ENCODE measurements at places on chromosomes 2 and 18.

DNA sequence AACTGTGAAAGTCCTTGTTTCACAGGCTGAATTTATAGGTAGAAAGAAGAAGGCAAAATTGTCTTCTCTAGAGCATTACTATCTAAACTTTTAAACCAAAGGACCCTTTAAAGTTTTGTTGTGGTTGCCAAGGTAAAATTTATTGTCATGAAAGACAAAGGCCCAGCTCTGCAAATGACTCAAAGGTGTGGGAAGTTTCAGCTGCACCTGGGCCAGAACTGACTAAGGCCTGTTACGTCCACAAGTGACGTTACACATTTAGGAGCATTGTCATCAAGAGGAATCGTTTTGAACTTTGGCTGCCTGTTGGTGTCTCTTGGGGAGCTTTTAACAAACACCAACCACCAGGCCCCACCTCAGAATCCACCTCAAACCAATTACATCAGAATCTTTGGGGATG is 8.1 kb upstream of the DSC3 start:
- no peak overlapping the region for H3K27ac ChIP-seq
- no peaks in the 10 kb centered on the region for H3K36me3 ChIP-seq
- no peak for DNase-seq
- no peaks in the 10 kb centered on the region for H3K4me1 ChIP-seq
- H3K4me3 ChIP-seq, result no peak overlapping the region

DNA sequence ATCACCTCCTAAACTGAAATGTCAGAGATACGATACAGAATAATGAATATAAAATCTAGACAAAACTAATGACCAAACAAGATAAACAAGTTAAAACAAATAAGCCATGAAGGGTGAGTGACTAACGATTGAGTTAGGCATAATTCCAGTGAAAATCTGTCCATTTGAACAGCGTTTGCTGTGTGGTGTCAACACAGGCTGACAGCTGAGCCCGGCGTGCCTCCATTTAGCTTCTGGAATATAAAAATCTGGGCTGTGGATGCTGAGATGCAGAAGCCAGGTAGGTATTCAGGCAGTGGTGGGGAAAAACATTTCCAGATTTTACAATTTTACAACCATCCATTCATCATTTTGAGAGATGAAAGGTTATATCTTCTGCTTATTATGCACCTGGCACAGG is 2041.4 kb upstream of the CELF4 start:
- no peaks in the 10 kb centered on the region for H3K36me3 ChIP-seq
- no peak for DNase-seq
- no peak overlapping the region for H3K27ac ChIP-seq
- H3K27me3 ChIP-seq, result no peaks in the 10 kb centered on the region

- H3K36me3 ChIP-seq, result no peaks in the 10 kb centered on the region
- H3K27ac ChIP-seq, result no peak overlapping the region
- DNase-seq, result no peak
- no peaks in the 10 kb centered on the region for H3K4me1 ChIP-seq
- H3K27me3 ChIP-seq, result peaks cover 45% of the 10 kb centered on the region
These were observed 9.0 kb upstream of the AFTPH start for GRCh38 chr2:64515086-64515485.

GRCh38 chr2:20649576-20649975 is 1.3 kb downstream of the HS1BP3 start:
- H3K27me3 ChIP-seq, result peaks cover 4% of the 10 kb centered on the region
- DNase-seq, result no peak
- peaks cover 22% of the 10 kb centered on the region for H3K4me1 ChIP-seq
- H3K36me3 ChIP-seq, result peaks cover 3% of the 10 kb centered on the region
- H3K27ac ChIP-seq, result no peak overlapping the region
- H3K4me3 ChIP-seq, result peak overlapping the region; percentile 88

DNA sequence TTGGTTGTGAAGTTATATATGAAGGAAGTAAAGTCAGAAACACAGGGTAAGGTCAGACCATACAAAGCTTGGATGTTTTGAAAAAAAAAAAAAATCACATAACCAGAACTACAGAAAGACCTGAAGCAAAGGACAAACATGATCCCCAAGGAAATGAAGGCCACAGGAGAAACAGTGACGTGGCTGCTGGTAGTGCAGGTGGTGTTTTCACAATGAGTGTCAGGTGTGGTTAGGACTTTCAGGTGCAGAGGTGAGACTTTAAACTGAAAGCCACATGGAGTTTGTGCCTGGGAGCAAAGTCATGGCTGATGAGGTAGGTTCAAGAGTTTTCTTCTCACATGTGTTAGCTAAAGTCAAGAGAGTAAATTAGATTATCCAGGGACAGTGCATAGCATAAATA is 270.7 kb downstream of the PIEZO2 start:
- H3K27ac ChIP-seq, result no peak overlapping the region
- DNase-seq, result no peak
- no peaks in the 10 kb centered on the region for H3K36me3 ChIP-seq
- H3K4me1 ChIP-seq, result no peaks in the 10 kb centered on the region

DNA sequence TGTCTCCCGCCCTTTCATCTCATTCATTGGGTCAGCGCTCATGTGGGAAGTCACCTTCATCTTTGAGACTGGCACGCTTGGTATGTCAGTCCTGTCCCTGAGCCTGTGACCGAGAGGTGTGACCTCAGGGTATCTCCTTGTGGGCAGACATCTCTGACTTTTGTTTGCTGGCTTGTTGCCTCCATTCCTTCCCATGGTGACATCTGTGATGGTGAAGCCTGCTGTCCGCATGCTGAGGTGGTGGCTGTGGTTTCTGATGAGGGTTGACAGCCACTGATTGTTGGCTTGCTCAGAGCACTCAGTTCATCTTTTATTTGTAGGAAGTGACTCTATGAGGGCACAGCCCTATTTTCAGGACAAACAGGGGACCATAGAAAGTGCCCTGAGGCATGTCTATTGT is 139.2 kb downstream of the SLC4A3 start:
- no peaks in the 10 kb centered on the region for H3K36me3 ChIP-seq
- H3K27me3 ChIP-seq, result no peaks in the 10 kb centered on the region
- no peak for DNase-seq
- no peak overlapping the region for H3K4me3 ChIP-seq

- H3K27ac ChIP-seq, result no peak overlapping the region
- no peak for DNase-seq
- H3K4me1 ChIP-seq, result no peaks in the 10 kb centered on the region
- H3K27me3 ChIP-seq, result peaks cover 15% of the 10 kb centered on the region
- no peak overlapping the region for H3K4me3 ChIP-seq
These were observed 18.6 kb upstream of the TOGARAM2 start for GRCh38 chr2:28962505-28962904.

GRCh38 chr2:238370823-238371372 is 50.6 kb downstream of the TRAF3IP1 start:
- peak; percentile 20 for DNase-seq
- H3K36me3 ChIP-seq, result no peaks in the 10 kb centered on the region
- H3K4me1 ChIP-seq, result no peaks in the 10 kb centered on the region
- no peak overlapping the region for H3K4me3 ChIP-seq

GRCh38 chr2:218369330-218369729 is 12.7 kb downstream of the CATIP start:
- no peak for DNase-seq
- H3K27ac ChIP-seq, result no peak overlapping the region
- H3K4me3 ChIP-seq, result peak overlapping the region; percentile 51

DNA sequence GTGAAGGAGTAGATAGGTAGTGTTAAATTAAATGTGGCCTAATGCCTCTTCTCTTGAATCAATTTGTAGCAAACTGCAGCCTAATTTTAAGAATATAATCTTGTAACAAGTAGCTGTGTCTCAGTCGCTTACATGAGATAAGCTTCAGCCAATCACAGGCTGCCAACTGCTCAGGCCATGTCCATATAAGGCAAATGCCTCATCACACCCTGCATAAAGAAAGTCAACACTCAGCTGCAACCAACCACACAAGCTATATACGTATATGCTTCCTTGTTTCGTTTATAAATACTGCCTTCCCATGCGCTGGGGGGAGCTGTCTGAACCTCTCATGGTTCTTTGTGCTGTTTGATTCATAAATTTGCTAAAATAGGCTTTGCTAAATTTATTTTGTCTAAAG is 476.3 kb downstream of the TRIB2 start:
- H3K27ac ChIP-seq, result no peak overlapping the region

DNA sequence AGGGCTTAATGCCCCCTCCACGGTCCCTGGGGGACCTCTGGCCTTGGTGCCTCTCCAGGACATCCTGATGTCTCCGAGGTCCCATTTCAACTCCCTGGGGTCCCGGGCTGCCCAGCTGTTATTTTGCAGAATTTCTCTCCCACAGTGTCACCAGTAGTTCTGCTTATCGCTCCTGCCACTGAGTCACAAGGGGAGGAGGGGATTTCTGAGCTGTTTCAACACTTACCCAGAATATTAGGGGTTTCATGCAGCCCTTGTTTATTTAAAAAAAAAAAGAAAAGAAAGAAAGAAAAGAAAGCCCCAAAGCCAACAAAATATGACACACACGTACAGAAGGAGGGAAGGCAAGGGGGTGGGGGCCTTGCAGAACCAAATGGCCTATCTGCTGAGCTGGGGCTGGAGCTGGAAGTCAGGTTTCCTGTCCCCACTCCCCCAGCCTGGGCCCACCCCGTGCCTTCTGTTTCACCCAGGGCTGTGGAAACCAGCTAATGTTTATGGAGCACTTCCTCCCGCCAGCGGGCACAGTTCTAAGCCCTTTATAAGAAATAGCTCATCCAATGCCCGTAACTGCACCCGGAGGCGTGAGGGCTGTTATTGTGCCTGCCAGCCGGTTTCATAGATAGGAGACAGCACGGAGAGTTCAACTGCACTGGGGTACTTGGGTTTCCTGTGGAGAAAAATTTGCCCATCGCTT is 8.4 kb upstream of the ARID5A start:
- peak overlapping the region; percentile 97 for H3K27ac ChIP-seq
- peak; percentile 54 for DNase-seq
- peak overlapping the region; percentile 60 for H3K4me3 ChIP-seq
- peaks cover 93% of the 10 kb centered on the region for H3K4me1 ChIP-seq
- H3K36me3 ChIP-seq, result peaks cover 1% of the 10 kb centered on the region

- DNase-seq, result no peak
- no peaks in the 10 kb centered on the region for H3K27me3 ChIP-seq
- H3K36me3 ChIP-seq, result peaks cover 14% of the 10 kb centered on the region
- H3K4me3 ChIP-seq, result no peak overlapping the region
- H3K27ac ChIP-seq, result no peak overlapping the region
- H3K4me1 ChIP-seq, result peaks cover 32% of the 10 kb centered on the region
These were observed 48.3 kb downstream of the TTC21B start for GRCh38 chr2:165905269-165905668.

DNA sequence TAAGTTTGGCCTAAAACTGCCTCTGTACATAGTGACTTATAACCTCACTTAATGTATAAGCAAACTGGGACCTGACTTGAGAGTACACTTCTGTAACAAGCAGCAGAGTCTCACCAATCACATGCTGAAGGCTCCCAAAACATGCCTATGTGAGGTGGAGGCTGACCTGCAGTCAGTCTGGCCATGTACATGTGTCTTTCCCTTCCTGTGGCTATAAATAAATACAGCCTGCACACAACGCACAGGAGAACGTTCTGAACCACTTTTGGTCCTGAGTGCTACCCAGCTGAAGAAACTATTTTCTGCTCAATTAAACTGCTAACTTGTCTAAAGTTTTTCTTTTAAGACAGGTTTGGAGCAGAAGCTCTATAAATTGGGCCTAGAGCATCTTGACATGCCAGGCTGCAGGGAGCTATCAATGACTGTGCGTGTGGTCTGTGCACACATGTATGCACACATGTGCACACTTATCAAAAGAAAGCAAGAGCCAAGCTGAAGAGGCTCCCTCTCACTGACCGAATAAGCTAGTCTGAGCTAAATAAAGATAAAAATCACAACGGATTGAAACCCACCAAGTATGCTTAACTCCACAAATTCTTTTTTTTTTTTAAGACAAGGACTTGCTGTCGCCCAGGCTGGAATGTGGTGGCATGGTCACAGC is 15.0 kb downstream of the RNASEH1 start:
- no peaks in the 10 kb centered on the region for H3K27me3 ChIP-seq
- peaks cover 40% of the 10 kb centered on the region for H3K36me3 ChIP-seq
- no peaks in the 10 kb centered on the region for H3K4me1 ChIP-seq
- DNase-seq, result no peak
- H3K27ac ChIP-seq, result no peak overlapping the region
- H3K4me3 ChIP-seq, result no peak overlapping the region

DNA sequence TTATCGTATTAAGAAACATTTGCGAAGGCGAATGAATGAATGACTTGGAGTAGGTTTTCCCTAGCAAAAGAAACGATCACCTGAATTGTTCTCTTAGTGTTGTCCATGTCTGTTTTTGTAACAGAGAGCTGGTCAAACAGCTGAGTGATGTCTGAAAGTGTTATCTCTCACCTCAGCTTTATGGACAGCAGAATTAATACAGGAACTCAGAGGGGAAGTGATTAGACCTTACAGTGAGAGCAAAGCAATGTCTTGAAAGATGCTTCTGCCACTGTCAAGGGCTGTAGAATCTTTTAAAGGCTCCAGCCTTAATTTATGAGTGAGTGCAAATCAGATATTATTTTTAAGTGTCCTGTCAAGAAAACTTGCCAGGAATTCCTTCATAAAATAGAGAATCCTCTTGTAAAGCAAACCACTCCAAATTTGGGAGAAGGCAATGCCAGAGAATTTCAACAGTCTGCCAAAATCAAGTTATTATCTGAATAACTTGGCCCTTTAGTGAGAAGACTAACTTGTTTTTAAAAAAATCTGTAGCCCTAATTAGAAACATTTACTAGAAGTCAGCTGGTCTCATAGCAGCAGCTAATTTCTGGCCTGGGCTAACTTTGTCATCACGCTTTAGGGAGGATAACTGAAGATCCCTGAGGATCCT is 60.7 kb downstream of the CDC42EP3 start:
- peaks cover 13% of the 10 kb centered on the region for H3K4me1 ChIP-seq
- no peak overlapping the region for H3K27ac ChIP-seq
- peaks cover 2% of the 10 kb centered on the region for H3K36me3 ChIP-seq
- H3K4me3 ChIP-seq, result no peak overlapping the region
- peaks cover 2% of the 10 kb centered on the region for H3K27me3 ChIP-seq

DNA sequence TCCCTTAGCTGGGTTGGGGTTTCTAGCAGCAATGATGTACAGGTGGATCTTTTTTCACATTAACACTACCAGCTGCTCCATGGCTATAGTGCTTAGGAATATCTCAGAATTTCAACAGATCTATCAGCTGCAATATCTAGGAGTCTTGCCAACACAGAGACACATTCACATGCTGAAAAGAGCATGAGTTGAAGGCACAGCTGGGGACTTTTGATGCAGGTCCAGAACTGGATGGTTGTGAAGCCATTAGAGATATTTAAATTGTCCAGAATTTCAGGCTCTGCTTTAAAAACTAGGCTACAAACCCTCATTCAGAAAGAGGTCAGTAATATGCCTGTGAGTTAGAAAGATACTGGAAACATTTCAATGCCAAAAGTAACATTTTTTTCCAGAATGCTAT is 122.2 kb upstream of the CCDC195 start:
- no peak overlapping the region for H3K27ac ChIP-seq
- no peaks in the 10 kb centered on the region for H3K27me3 ChIP-seq
- peaks cover 6% of the 10 kb centered on the region for H3K4me1 ChIP-seq
- no peak for DNase-seq
- peaks cover 71% of the 10 kb centered on the region for H3K36me3 ChIP-seq

GRCh38 chr2:69222953-69223658 is 163.9 kb downstream of the GFPT1 start:
- DNase-seq, result no peak
- no peak overlapping the region for H3K4me3 ChIP-seq
- H3K36me3 ChIP-seq, result no peaks in the 10 kb centered on the region
- no peak overlapping the region for H3K27ac ChIP-seq
- peaks cover 10% of the 10 kb centered on the region for H3K27me3 ChIP-seq

GRCh38 chr18:78427081-78427480 is 552.5 kb upstream of the SALL3 start:
- no peak for DNase-seq
- no peaks in the 10 kb centered on the region for H3K4me1 ChIP-seq
- H3K36me3 ChIP-seq, result no peaks in the 10 kb centered on the region
- H3K27me3 ChIP-seq, result no peaks in the 10 kb centered on the region
- H3K4me3 ChIP-seq, result no peak overlapping the region

Data from activated T-helper 1 cell treated with anti-CD3 and anti-CD28 coated beads, Interleukin-12 subunit alpha, Interleukin-12 subunit beta, Interleukin-2, Interleukin-4 antibody, amounts not matched to agents 30 ng/mL and 10 ng/mL and 1 ng/mL, durations not matched to agents 14 hours and 24 hours and 36 hours (primary cell).